ENCODE measurements at places on chromosomes 1 and 21.
A peak's percentile ranks its signal among the peaks of the same experiment; 100 is the strongest.

- DNase-seq = peak; percentile 19
These were observed 78.6 kb downstream of the DUSP10 start for GRCh38 chr1:221663321-221663720.

- DNase-seq = no peak
These were observed 430.9 kb downstream of the LMO4 start for GRCh38 chr1:87759421-87760087.

DNA sequence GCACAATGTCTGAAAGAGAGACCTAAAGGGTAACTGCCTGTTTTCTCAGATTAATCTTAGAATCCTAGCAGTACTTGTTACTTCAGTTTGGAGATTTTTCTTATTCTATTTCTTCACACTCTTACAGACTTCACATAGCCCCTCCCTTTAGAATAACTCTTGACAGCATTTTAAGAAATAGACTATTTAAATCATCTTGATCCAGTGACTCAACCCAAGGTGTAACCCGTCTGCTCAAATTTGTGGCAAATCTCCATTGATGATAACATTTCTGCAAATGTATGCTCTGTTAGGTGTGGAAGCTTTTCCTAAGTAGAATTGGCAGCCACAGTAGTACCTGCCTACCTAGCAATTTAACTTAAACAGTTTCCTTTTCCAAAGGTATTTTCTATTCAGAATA, 391.2 kb downstream of the DISC1 start:
- no peak for DNase-seq

- no peak for DNase-seq
These were observed 20.3 kb upstream of the MUL1 start for GRCh38 chr1:20528221-20528620.

DNA sequence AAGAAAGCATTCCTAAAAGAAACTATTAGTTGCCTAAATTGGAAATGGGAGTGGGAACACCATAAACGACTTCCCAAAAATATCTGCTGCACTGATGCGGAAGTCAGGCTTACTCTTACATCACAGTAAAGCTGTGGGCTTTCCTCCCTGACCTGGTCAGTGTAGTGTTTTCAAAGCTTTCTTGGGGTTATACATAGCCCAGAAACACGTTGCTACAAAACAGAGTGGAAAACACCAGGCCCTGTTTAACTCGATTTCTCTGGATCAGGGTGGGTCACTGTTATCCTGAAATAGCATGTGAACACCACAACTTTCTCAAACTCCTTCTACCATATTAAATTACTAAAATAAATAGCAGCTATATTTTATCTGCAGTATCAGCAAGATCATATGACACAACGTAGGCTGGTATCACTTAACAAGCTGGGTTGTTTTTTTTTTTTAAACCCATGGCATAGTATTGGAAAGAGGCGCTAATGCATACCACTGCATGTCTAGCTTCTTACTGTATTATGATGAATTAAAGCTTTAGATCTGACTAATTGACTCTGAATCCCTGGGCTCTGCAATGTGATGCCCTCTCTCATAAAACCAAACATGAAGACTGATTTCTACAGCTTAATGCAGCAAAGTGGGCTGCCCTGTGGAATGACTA, 184.6 kb downstream of the TGFB2 start:
- DNase-seq = no peak

GRCh38 chr1:227391879-227392278, 73.6 kb upstream of the CDC42BPA start:
- no peak for DNase-seq

DNA sequence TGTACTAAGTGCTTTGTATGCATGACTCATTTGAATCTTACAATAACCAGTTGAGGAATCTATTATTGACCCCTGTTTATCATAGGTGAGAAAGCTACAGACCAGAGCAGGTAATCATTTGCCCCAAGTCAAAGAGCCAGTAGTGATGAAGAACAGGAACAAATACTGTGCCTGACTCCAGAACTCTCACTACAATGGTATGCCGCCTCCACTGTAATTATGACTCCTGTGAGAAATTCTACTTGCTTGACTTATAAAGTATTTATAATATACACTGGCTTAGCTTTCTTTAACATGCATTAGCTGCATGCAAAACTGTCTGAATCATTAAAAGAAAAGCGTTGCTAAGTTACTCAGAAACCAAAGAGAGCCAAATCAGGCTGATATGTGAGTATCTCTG, 92.6 kb downstream of the ZNF281 start:
- DNase-seq = no peak

DNA sequence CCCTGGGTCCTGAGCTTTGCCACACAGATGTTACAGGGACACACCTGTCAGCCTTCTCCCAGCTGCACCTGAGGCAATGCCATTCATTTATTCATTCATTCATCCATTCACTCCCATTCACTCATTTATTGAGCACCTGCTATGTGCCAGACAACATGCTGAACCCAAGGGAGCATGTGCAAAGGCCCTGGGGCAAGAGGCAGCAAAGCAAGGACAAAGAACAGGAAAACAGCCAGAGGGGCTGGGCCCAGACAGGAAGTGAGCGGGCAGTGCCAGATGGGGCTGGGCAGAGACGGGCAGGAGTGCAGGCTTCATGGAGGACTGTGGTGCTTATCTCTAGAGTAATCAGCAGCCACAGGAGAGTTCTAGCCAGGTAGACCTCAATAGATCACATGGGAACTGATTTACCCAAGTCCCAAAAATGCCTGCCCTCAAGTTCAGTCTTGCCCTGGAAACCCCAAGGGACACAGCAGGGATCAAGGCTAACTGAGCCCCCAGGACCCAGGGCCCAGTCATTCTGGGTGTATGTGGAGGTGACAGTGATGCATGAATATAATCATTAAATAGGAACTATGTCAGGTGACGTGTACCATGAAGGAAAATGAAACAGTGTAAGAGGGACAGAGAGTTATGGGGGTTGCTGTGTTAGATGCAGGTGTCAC, 530.3 kb downstream of the MATN1 start:
- no peak for DNase-seq

DNA sequence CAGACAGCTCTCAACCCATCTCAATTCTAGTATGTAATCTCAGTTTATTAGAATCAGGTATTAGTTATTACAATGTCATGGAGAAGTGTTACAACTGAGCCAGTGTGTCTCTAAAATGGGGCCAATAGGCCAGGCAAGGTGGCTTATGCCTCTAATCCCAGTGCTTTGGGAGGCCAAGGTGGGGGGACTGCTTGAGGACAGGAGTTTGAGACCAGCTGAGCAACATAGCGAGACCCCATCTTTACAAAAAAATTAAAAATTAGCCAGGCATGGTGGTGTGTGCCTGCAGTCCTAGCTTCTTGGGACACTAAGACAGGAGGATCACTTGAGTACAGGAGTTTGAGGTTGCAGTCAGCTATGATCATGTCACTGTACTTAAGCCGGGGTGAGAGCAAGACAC, 104.9 kb downstream of the BCAR3 start:
- no peak for DNase-seq

- peak; percentile 26 for DNase-seq
These were observed 214.5 kb upstream of the CAMK1G start for GRCh38 chr1:209368864-209369598.

DNA sequence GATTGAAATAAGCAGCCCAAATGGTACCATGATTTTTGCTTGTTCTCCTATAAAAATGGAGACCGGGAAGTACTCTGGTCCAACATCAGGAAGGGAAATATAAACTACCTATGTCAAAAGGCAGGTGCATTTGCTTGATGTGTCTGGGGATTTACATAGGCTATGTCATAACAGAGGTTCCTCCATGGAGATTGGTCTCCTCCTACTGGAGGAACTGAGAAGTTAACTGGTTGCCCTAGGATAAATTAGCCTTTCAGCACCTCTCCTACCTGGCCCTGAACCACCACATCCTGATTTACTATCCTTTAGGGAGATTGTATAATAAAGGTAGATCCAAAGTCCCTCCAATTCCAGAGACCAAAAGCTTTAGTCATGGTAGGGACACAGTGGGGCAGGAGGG, 1109.3 kb upstream of the B3GALT2 start:
- DNase-seq = peak; percentile 9

- no peak for DNase-seq
These were observed 56.7 kb downstream of the MRPS6 start for GRCh38 chr21:34129901-34130715.

DNA sequence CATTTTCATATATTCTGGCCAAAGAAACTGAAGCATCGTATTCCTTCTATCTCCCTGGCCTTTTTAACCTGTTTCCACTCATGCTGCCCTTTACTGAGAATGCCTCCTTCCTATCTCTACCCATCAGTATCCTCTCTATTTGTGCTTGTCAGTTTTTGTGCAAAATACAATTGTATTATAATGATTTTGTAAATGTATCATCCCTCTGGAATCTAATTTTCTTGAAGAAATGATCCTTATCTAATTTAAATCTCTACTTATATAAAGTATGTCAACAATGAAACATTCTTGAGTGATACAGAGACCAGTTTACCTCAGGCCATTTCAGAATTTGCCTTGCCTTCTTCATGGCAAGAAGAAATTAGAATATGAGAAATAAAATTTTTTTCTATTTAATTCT, 59.0 kb upstream of the TEKT2 start:
- no peak for DNase-seq

DNA sequence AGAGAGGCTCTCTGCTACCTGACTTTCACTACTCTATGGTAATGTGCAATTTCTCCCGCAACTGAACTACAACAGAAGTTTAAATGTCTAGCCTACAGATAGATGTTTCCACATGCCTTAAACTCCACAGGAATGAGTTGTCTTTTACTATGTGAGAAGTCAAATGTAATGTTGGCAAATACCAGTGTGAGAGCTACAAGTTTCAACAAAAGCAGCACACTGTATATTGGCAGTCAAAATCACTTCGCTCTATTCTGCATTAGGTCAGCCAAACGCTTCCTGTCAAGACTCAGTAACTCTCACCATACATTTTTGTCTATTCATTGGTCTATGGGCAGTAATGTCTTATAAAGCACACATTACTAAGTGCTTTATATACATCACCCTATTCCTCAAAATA, 41.9 kb downstream of the LUZP1 start:
- no peak for DNase-seq

- no peak for DNase-seq
These were observed 5.7 kb upstream of the MRPL55 start for GRCh38 chr1:228114827-228115226.

GRCh38 chr1:9234223-9235095, at the start of gene H6PD:
TSS of gene H6PD (plus strand) at chr1:9234774. CDS start at chr1:9244935, 10,161 bp downstream.
- DNase-seq = peak; percentile 70

GRCh38 chr1:176626572-176627061, 163.6 kb downstream of the PAPPA2 start:
- no peak for DNase-seq

- no peak for DNase-seq
These were observed 23.7 kb upstream of the ETV3 start for GRCh38 chr1:157161901-157162300.

DNA sequence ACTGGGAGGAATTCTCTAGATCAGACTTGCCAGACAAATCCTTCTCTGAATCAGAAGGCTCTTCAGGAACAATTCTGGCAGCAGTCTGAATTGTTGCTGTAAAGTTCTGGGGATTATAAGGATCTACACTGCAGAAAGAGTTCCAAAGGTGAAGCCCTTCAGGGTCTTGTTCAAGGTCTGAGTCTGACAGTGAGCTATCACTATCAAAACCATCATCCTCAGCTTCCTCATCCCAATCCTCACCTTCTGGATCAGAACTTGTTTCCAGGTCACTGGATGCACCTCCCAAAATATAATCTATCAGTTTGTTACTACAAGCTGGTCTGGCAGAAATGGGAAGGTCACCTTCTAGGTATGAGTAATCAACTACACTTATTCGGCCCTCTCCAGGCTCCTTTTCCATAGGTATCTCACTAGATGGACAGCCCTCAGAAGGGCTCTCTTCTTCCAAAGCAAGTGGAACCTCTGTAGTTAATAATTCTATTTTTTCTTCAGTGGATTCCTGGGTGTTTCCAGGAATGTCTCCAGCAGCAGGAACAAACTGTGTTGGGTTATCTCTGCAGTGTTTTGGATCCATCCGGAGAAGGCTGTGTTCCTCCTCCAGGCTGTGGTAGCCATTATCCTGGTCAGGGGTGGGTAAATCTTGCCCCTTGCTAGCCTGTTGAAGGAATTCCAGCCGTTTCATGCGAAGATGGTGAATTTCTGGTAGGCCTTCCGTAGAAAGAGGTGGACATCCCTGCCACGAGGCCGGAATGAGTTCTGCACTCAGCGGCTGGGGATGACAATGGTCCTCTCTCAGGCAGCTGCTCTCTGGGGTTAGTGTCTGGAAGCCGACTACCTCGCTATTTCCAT, 1.6 kb downstream of the PPP1R15B start:
- no peak for DNase-seq

DNA sequence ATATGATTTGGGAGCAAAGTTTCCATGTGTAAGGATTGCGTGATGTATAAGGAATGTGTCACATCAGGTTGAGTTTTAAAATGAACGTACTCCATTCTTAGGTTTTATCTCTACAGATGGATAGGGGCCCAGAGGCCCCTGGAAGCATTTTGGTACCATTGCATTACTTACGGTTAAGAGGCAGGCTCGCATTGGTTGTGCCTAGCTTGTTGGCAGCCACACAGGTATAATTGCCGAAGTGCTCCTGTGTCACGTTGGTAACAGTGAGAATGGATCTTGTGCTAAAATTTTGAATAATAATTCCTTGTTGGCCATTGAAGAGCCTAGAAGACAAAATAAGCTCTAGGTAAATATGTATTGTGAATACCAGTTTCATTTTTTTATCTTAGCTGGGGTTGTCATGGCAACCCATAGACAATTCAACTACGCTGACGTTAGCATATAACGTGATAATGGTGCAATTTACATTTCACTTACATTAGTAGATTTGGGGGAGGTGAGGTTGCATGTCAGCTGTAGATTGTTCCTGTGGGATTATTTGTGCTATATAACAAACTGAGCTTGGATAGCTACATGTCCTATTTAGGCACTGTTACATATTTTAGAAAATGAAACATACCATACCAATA, 511.9 kb upstream of the ZRANB2 start:
- no peak for DNase-seq

GRCh38 chr1:35253941-35254340, 14.6 kb upstream of the ZMYM4 start:
- no peak for DNase-seq

- DNase-seq = no peak
These were observed 31.7 kb downstream of the EDN2 start for GRCh38 chr1:41452704-41453290.

GRCh38 chr1:112638110-112638428, 18.4 kb downstream of the CAPZA1 start:
- no peak for DNase-seq

DNA sequence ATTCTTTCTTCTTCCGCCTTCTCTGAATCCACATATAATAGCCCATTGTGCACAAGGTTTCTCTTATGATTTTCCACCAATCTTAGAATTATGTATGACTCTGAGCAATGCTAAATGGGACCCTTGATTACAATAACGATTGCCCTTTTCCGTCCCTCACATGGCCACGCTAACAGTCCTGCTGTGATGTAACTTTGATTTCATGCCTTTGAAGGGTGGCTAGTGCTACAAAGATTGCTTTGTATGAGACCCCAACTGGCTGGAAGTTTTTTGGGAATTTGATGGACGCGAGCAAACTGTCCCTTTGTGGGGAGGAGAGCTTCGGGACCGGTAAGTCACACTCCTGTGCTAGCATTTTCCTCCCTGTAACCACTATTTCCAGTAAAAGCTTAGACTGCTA, 45.3 kb downstream of the PGM1 start:
- DNase-seq = no peak

GRCh38 chr1:23524716-23525401, 6.2 kb downstream of the E2F2 start:
- no peak for DNase-seq

Data from pons (tissue), 1 donor.